ENCODE measurements at places on chromosomes 6 and 20.

DNA sequence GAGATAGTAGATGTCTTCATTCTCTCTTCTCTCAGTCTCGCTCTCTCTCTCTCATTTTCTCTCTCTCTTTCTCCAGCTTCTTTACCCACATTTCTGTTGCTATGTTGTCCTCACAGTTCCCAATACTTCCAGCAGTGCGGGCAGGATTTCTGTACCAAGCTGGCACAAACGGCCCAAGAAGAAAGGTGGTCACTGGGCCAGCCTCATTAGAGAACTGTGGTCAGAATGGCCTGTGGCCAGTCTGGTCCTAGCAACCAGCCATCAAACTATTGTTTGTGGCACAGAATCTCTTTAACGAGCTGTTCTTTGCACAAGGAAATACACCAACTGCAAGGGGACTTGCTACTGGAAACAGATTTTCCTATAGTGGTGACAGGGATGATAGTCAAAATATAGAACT, 81.3 kb downstream of the SEL1L2 start:
- DNase-seq: no peak

- no peak for DNase-seq
These were observed 39.8 kb downstream of the UQCC2 start for GRCh38 chr6:33671744-33672072.

GRCh38 chr20:327186-328026, 2.1 kb downstream of the SOX12 start:
- peak; percentile 94 for DNase-seq

- no peak for DNase-seq
These were observed 15.6 kb upstream of the CCN6 start for GRCh38 chr6:112038268-112038667.

- no peak for DNase-seq
These were observed 255.5 kb upstream of the KHDRBS2 start for GRCh38 chr6:62541502-62541901.

DNA sequence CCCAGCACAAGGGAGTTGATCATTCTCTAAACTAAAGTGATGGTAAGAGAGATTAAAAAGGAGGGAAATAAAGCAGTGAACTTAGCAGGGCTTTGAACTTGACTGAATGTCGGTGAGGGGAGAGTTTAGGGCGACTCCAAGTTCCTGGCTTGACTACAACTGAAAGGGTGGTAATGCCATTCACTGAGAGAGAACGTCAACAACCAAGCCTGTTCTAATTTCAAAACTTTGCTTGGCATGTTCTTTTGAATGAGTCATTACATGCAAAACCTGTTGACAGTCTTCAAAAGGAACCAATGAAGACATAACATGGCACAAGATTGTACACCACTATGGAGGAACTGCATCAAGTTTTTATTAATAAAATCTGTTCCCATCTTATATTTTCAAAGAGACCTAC, 10.3 kb upstream of the MYB start:
- no peak for DNase-seq

- no peak for DNase-seq
These were observed 16.4 kb downstream of the CST8 start for GRCh38 chr20:23507346-23507745.

- DNase-seq: no peak
These were observed 205.3 kb downstream of the TAF4 start for GRCh38 chr20:61860260-61860987.

- DNase-seq: no peak
These were observed 21.7 kb downstream of the GGT7 start for GRCh38 chr20:34850969-34851368.
